ENCODE measurements at places on chromosomes 6 and 20.
A peak's percentile ranks its signal among the peaks of the same experiment; 100 is the strongest.

- no peak for DNase-seq
Measured at GRCh38 chr6:139337830-139338229, 36.6 kb downstream of the CITED2 start.

- DNase-seq, result no peak
Measured at GRCh38 chr20:25025091-25025861, 32.7 kb downstream of the ACSS1 start.

DNA sequence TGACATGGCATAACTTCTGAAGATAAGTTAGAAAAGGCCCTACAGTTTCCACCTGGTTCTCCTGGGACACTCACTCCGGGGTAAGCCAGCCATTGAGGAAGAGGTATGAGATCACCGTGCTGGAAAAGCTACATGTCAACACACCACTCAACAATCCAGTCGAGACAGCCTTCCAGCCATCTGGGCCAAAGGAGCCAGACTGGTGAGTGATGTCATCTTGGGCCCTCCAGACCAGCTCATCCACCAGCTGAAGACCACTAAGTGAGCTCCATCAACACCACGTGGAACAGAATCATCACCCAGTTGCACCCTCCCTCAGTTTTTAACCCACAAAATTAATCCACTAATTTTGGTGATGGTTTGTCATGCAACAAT lies 32.3 kb upstream of the RSPO4 start:
- DNase-seq, result no peak

- DNase-seq, result peak; percentile 59
Measured at GRCh38 chr6:37731888-37732287, 34.2 kb upstream of the MDGA1 start.

- DNase-seq, result no peak
Measured at GRCh38 chr20:58145506-58146080, 82.9 kb downstream of the ANKRD60 start.

Measured in activated CD4-positive, alpha-beta T cell treated with anti-CD3 and anti-CD28 coated beads, Interleukin-2, amount 50 U/mL, for 48 hours (primary cell).